ENCODE measurements at places on chromosomes 2 and 18. TPM values are rescaled to one million over a fixed set of nuclear protein-coding genes. Genes with fewer than 3 reads are reported as not detected.

DNA sequence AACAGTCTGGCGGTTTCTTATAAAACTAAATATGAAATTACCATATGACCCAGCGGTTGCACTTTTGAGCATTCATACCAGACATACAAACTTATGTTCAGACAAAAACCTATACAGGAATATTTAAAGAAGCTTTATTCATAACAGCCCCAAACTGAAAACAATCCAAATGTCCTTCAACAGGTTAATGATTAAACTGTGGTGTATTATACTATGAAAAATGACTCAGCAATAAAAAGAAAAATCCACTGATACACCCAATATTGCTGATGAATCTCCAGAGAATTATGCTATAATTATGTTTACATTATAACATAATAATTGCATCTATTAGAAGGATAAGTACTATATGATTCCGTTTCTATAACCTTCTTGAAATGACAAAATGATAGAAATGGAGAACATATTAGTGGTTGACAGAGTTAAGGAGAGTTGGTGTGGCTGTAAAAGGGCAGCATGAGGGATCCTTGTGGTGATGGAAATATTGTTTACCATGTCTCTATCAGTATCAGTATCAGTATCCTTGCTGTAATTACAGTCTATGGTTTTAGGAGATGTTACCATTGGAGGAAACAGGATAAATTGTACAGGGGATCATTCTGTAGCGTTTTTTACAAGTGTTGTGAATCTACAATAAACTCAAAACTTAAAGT, 127.1 kb downstream of the DSC3 start:
- no peak for DNase-seq

Gene ACMSD
- total RNA-seq = not detected

DNA sequence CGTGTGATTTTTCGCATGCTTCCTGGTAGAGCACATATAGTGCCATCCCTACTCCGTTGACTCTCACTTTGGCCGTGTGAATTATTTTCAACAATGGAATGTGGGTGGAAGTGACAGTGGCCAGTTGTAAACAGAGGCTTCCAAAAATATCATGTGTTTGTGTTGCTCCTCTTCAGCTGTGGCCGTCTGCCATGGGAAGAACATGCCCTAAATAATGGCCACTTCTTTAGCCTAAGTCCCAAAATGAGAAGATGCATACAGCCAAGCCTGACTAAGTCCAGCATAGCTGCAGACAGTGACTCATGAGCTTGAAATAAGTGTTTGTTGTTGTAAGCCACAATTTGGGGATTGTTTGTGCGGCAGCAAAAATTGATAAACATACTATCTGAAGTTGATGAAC, 8.9 kb upstream of the GALNT1 start:
- DNase-seq = no peak

- DNase-seq = no peak
These were observed 151.7 kb downstream of the MCFD2 start for GRCh38 chr2:46763861-46764260.

Gene KIF1A
- total RNA-seq = 60.0 TPM

Gene C2orf15
- not detected for total RNA-seq

Gene FHL2
- total RNA-seq = 104 TPM

Gene PIGN
- 27.3 TPM for total RNA-seq

Gene PFN4
- total RNA-seq = 1.3 TPM

DNA sequence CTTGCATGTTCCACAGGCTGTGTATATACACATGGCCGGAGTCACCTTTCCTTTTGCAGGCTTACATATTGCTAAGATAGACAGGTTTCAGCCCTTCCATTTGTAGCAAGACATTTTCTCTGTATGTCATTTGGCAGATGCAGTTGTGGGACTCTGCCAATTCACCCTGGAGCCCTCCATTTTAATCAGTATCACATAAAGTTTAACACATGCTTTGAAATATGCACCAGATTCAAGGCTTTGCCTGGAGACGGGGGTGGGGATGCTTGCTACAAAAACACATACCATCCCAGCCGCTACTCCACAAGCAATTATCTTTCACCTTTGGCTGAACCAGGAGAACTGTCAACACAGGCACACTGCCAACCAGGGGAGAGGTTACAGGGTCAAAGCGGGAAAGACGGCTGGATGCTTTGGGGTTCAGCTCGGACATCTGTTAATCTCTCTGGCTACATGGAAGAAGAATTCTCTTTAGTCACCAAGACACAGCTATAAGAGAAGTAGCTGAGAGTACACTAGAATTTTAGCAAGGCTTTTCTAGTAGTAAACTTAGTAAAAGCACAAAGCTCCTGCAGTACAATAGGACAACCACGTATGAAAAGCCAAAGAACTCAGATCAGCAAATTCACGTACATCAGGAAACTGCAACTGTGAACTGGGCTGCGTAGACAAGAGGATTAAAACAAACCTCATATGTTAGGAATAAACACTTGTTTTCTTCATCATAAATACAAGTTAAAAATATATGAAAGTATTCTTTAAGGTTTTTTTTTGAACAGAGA, 130.9 kb downstream of the EXOC6B start:
- DNase-seq = no peak

DNA sequence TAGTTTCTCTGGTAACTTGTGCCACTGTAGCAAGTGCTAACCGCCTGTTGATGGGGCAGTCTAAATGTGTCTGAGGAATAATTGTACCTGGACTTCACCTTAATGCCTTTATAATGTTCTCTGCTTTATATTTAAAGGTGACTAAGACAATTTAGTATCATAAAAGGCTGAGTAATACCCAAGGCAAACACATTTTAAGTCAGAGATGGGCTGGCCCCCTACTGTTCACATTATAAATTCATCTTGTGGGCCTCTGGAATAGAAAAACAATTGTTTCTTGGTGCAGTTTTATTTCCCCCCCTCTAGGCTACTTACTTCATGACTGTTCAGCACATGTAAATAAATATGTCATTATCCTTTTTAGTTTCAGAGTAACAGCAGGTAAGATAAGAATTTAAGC, 559.3 kb upstream of the PIK3C3 start:
- no peak for DNase-seq

GRCh38 chr2:98809878-98810587, 79.1 kb upstream of the MGAT4A start:
- no peak for DNase-seq

GRCh38 chr2:112493858-112494648, 12.1 kb downstream of the TTL start:
- no peak for DNase-seq

Gene CYRIA
- total RNA-seq = 2.1 TPM

GRCh38 chr2:137865954-137866540, 98.2 kb upstream of the HNMT start:
- no peak for DNase-seq

- no peak for DNase-seq
These were observed 17.5 kb downstream of the MAP4K3 start for GRCh38 chr2:39419282-39420223.

- DNase-seq = no peak
These were observed 494.7 kb upstream of the SETBP1 start for GRCh38 chr18:44186001-44186400.

Gene GALR1
- total RNA-seq = not detected

DNA sequence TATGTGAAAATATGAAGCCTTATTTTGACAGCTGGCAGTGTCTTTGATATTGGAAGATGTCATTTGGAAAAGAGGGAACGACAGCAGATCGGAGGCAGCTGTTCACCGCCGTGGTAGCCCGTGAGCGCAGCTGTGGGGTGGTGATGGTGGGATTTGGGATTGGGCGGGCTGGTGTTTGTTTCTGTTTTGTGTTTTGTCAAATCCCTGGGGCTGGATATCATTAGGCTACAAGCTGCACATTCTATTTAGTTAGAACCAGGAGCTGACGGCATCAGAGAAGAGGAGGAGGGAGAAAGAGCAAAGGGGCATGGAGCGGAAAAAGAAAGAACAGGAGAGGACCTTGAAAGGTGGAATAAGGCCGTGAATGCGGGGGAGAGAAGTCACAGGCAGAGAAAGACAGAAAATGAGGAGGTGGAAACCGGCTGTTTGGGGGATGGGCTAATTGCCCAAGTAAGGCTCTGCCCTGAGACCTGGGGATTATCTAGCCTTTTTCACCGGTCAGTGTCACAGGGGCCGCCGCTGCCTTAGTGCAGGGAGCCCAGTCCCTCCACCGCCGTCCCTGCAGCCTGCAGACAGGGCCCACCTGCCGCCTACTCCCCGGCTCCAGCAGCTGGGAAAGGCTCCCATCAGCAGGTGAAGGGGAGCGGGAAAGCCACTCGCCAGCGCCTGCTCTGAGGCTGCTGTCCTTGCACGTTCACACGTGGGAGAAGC, 88.0 kb downstream of the ZCCHC2 start:
- DNase-seq = no peak

GRCh38 chr2:23384551-23385343, at the start of gene KLHL29:
TSS of gene KLHL29 (plus strand) at chr2:23385179. CDS start at chr2:23562197, 177,018 bp downstream.
- DNase-seq = no peak

Gene LYPD1
- total RNA-seq = 4.1 TPM

- no peak for DNase-seq
These were observed 1.8 kb downstream of the SLC23A3 start for GRCh38 chr2:219167997-219168396.

DNA sequence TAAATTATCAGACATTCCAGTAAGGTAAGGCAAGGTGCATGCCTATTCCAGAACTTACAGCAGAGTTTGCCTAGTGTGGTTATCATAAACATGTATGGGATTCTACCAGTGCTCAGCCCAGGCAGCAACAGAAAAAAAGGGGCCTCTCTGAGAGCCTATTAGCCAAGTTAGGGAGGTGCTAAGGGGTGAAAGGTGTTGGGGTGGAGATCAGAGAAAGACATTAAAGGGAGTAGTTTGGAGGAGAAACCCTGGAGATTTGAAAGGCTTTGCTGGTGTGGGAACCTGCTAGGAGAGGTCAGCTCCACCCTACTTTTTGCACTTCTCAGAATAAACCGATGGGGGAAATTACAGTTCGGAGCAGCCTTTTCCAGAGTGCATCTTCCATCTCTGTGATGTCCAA, 2.9 kb downstream of the ARPC2 start:
- no peak for DNase-seq

GRCh38 chr2:184413671-184414229, 184.6 kb upstream of the ZNF804A start:
- no peak for DNase-seq

Gene HOXD13
- total RNA-seq = not detected

- DNase-seq = peak; percentile 90
These were observed 6.6 kb upstream of the KLHL30 start for GRCh38 chr2:238131761-238132462.

DNA sequence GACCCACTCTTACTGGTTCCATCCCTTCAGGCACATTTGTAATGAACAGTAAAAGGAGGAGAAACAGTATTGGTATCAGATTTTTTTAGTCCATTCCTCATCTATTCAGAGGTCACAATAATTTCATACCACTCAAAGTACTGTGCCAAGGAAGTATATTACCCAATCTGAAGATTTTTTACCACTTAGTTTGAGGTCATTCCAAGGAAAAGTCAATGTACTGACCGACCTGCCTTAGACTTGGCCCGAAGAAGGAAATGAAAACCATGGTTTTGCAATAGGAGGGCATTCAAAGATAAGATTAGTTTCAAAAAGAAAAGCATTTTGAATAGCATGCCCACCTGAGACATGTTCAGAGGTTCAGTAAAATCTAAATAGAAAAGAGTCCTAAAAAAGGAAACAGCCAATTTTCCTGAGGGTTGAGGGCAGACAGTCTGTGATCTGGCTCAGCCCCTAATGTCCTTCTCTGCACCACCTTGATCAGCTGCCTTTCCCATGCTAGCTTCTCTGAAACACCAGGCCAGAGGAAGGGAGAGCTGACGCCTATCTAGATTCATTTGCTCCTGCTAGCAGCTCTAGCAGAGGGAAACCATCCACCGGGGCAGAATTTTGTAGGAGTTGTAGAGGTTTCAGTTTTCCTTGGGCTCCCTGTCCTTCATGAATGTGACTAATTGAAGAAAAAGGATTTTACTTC, 107.3 kb upstream of the FZD5 start:
- no peak for DNase-seq

DNA sequence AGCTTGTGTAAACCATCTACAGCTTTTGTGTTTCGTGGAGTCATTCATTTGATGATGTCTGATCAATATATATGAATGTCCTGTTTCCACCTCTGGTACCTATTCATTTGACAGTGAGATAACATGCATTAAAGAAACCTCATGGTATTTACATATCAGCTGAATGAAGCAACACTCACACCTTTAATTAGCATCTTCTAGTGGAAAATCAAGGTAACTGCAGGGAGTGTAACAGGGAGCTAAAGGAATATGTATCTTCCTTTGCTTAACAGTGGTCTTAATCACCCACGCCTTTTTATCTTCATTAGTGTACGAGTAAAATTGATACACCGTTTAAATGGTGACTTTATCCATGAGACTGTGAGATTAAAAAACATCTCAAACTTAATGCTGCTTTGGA, 15.6 kb downstream of the SLC39A10 start:
- no peak for DNase-seq

Gene ANO7
- 1.5 TPM for total RNA-seq
